ENCODE measurements at places on chromosomes 7 and 10. TPM values are rescaled to one million over a fixed set of nuclear protein-coding genes. Genes with fewer than 3 reads are reported as not detected.

The SFXN2 gene
- total RNA-seq, result 31.2 TPM

The PNLIPRP3 gene
- total RNA-seq, result not detected

The KAT6B gene
- 43.1 TPM for total RNA-seq

The FAM13C gene
- 26.6 TPM for total RNA-seq

The TBC1D12 gene
- 20.4 TPM for total RNA-seq

The OIT3 gene
- total RNA-seq, result not detected

The LRIT1 gene
- total RNA-seq, result not detected

DNA sequence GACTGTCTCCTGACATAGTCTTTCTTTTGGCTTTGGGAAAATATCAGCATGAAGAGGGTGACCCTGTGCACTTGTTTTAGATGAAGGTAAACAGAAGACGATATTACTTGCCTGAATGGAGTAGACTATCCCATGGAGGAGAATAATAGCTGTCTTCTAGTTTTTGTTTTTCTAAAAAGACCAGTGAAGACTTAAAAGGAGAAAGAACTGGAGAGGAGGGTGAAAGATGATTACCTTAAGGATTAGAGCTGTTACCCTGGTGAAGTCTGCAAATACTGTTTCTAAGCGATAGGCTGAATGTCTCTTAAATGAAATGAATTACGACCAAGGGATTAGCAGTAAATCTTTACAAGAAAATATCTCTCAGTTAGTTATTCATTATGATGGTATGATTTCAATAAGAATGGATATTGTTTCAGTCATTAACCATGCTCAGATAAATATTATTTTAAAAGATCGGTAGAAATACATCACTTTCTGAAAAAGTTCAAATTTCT is 255.6 kb upstream of the FERD3L start:
- no peaks in the 10 kb centered on the region for H3K36me3 ChIP-seq
- DNase-seq, result no peak
- H3K4me1 ChIP-seq, result no peaks in the 10 kb centered on the region
- H3K27me3 ChIP-seq, result no peaks in the 10 kb centered on the region

- H3K36me3 ChIP-seq, result no peaks in the 10 kb centered on the region
- H3K4me1 ChIP-seq, result no peaks in the 10 kb centered on the region
- no peak overlapping the region for H3K4me3 ChIP-seq
- no peak overlapping the region for H3K27ac ChIP-seq
- DNase-seq, result no peak
Measured at GRCh38 chr10:124306922-124307371, 111.8 kb downstream of the OAT start.

- no peak overlapping the region for H3K27ac ChIP-seq
- DNase-seq, result no peak
- no peaks in the 10 kb centered on the region for H3K36me3 ChIP-seq
- no peaks in the 10 kb centered on the region for H3K27me3 ChIP-seq
Measured at GRCh38 chr7:118590107-118590506, 365.6 kb downstream of the ANKRD7 start.

- no peaks in the 10 kb centered on the region for H3K36me3 ChIP-seq
- H3K27ac ChIP-seq, result no peak overlapping the region
- no peak for DNase-seq
- no peaks in the 10 kb centered on the region for H3K4me1 ChIP-seq
Measured at GRCh38 chr7:7553386-7553785, 13.3 kb upstream of the MIOS start.

DNA sequence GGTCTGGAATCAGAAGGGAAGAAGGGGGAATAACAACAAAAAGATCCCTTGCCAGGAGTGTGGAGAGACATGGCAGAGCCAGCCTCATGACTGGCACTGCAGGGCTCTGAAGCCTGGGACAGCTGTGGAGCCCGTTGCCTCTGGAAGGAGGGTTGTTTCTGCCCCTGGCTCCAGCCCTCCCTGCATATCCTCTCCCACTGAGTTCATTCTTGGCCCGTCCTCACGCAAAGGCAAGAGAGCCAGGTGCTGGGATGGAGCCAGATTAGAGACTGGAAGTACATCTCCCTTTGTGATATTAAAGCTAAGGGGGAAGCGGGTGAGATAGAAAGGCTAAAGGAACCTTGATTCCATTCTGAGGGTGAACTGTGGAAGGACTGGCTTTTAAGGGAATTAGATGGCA is 141.5 kb upstream of the NPVF start:
- DNase-seq, result peak; percentile 69
- H3K4me1 ChIP-seq, result peaks cover 2% of the 10 kb centered on the region
- H3K36me3 ChIP-seq, result no peaks in the 10 kb centered on the region
- no peak overlapping the region for H3K27ac ChIP-seq
- no peak overlapping the region for H3K4me3 ChIP-seq

DNA sequence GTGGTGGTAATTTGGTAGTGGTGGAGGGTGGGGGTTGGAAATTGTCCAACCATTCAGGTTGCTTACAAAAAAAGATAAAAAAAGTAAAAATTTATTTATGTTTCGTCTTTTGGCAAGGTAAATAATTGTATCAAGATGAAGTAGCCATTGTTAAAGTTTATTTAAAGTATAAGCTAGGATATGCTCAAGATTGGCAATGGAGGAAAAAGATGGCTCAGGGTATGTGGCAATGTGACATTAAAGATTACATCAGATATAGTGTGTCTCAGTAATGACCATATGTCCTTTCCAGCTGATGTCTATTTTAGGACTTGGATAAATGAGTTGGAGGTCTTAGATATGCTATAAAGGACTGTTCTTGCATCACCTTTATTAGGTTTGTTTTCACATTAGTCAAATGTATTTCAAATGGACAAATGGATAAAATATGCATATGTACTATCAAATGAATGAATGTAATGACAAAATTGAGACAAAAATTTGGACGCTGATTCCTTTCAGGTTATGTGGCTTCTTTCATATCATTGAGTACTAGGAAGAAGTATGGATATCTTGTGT is 60.9 kb downstream of the ST7 start:
- no peaks in the 10 kb centered on the region for H3K36me3 ChIP-seq
- no peak for DNase-seq
- no peaks in the 10 kb centered on the region for H3K4me1 ChIP-seq
- no peak overlapping the region for H3K27ac ChIP-seq
- no peak overlapping the region for H3K4me3 ChIP-seq

DNA sequence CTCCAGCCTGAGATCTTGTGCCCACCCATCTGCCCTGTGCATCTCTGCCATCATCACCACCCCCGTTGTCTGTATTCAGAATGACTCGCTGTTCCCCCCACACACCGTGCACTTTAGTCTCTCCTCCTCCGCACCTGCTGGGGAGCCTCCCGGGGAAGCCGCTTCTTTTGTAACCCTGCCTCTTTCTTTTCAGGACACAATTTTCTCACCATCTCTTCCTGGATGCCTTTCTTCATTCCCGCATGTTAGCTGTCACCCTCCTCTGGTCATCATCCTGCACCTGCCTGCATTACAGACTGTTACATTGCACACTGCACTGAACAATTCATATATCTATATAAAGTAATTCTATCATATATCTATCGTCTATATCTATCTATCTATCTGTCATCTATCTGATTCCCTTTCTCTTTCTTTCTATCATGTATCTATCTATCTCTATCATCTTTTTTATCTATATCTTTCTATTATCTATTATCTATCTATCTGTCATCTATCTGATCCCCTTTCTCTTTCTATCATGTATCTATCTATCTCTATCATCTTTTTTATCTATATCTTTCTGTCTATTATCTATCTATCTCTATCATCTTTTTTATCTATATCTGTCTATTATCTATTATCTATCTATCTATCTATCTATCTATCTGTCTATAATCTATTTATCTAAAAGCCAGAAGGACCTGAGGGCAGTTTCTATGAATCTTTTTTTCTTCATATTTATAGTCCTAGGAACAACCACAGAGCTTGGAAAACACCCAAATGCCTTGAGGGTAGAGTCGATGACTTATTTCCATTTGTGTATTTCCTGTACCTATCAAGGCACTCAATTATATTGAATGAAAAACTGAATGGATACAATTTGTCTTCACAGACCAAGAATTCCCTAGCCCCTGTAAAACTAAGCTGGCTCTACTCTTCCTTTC is 642.5 kb downstream of the ACTR3B start:
- H3K27me3 ChIP-seq, result no peaks in the 10 kb centered on the region
- no peaks in the 10 kb centered on the region for H3K4me1 ChIP-seq
- no peak overlapping the region for H3K4me3 ChIP-seq

GRCh38 chr10:60267802-60268201 is 121.9 kb downstream of the ANK3 start:
- no peak overlapping the region for H3K4me3 ChIP-seq
- no peak overlapping the region for H3K27ac ChIP-seq
- H3K4me1 ChIP-seq, result no peaks in the 10 kb centered on the region
- no peak for DNase-seq
- H3K27me3 ChIP-seq, result no peaks in the 10 kb centered on the region
- no peaks in the 10 kb centered on the region for H3K36me3 ChIP-seq

- no peak overlapping the region for H3K27ac ChIP-seq
- no peak for DNase-seq
- no peaks in the 10 kb centered on the region for H3K36me3 ChIP-seq
- H3K4me1 ChIP-seq, result peaks cover 4% of the 10 kb centered on the region
- no peak overlapping the region for H3K4me3 ChIP-seq
Measured at GRCh38 chr7:129886167-129886817, 66.5 kb downstream of the UBE2H start.

- peaks cover 5% of the 10 kb centered on the region for H3K4me1 ChIP-seq
- no peak for DNase-seq
- H3K36me3 ChIP-seq, result no peaks in the 10 kb centered on the region
- H3K4me3 ChIP-seq, result no peak overlapping the region
- H3K27ac ChIP-seq, result no peak overlapping the region
Measured at GRCh38 chr7:200290-200689, 7.9 kb downstream of the FAM20C start.

GRCh38 chr7:155869784-155870076 is 57.5 kb upstream of the SHH start:
- no peak overlapping the region for H3K27ac ChIP-seq
- no peak for DNase-seq

DNA sequence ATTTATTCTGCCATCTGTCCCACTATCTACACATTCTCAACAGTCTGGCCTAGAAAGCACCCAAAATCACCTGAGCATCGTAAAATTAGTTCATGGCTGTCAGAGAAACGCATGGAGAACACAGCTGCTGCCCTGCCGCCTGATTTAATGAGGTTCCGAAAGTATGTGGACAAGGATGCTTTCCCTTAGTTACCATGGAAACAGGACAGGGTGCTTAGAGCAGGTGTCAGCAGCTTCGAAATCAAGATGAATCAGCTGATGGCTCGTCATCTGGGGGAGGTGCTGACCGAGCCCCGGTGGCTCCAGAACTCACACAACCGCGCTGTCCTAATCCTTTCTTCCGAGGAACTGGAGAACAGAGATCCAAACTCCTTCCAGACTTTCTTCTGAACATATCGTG is 151.5 kb downstream of the TEX36 start:
- H3K4me3 ChIP-seq, result no peak overlapping the region
- no peaks in the 10 kb centered on the region for H3K27me3 ChIP-seq

- no peaks in the 10 kb centered on the region for H3K4me1 ChIP-seq
- H3K27ac ChIP-seq, result no peak overlapping the region
- H3K4me3 ChIP-seq, result no peak overlapping the region
- no peaks in the 10 kb centered on the region for H3K27me3 ChIP-seq
- no peak for DNase-seq
- H3K36me3 ChIP-seq, result no peaks in the 10 kb centered on the region
Measured at GRCh38 chr10:69240455-69240854, 20.3 kb downstream of the HKDC1 start.
